Ovary (tissue), 10 donors: ENCODE measurements at places on chromosomes 12 and 14. TPM values are rescaled to one million over a fixed set of nuclear protein-coding genes. Genes with fewer than 3 reads are reported as not detected.
A peak's percentile ranks its signal among the peaks of the same experiment; 100 is the strongest.

The NKX2-1 gene
- not detected for polyA plus RNA-seq

The ATG14 gene
- 22.5 TPM for polyA plus RNA-seq

DNA sequence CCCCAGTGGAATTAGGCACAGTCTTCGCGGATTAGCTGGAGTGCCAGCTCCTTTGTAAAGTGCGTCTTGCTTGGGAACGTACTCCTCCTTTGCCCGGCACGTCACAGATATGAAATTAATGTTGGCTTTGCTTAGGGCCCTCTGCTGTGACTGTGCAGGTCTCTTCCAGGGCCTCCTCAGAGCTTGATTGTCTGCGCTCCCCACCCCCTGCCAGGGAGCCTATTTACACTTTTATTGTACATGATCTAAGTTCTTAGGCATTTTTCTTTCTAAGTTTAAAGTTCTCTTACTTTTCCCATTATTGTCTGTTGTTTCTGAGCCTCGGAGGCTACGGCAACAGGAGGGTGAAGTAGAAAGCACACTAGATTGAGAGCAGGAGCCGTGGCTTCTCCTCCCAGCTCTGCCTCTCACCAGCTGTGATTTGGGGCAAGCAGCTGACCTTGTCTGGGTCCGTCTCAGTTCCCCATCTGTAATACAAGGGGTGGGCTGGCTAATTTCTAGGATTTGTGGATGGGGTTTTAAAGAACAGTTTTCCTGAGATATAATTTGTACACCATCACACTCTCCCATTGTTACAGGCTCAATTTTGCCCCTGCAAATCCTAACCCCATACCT, 81.8 kb downstream of the TSPAN9 start:
- peaks cover 9% of the 10 kb centered on the region for H3K4me1 ChIP-seq
- DNase-seq: peak; percentile 36
- no peak overlapping the region for H3K4me3 ChIP-seq

- H3K27ac ChIP-seq: no peak overlapping the region
- H3K4me1 ChIP-seq: peaks cover 1% of the 10 kb centered on the region
- H3K36me3 ChIP-seq: no peaks in the 10 kb centered on the region
- DNase-seq: no peak
- H3K4me3 ChIP-seq: peak overlapping the region; percentile 91
These were observed 604 bp upstream of the MAGOHB start for GRCh38 chr12:10614056-10614370.
